ENCODE measurements at places on chromosomes 1 and 21.

- DNase-seq: no peak
Measured at GRCh38 chr1:69911301-69911801, 294.0 kb downstream of the LRRC40 start.

DNA sequence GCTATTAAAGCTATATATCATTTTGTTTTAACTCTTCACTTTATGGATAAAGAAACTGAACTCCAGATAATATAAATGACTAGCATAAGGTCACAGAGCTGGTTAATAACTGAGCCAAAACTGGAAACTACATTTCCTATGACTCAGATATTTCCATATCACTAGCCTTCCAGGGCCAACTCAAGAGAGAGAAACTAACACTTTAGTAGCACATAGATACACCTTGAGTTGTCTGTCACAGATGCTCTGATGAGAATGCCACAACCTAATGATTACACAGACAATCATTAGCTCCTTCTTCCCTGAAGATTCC is 40.7 kb downstream of the NME7 start:
- DNase-seq: no peak

DNA sequence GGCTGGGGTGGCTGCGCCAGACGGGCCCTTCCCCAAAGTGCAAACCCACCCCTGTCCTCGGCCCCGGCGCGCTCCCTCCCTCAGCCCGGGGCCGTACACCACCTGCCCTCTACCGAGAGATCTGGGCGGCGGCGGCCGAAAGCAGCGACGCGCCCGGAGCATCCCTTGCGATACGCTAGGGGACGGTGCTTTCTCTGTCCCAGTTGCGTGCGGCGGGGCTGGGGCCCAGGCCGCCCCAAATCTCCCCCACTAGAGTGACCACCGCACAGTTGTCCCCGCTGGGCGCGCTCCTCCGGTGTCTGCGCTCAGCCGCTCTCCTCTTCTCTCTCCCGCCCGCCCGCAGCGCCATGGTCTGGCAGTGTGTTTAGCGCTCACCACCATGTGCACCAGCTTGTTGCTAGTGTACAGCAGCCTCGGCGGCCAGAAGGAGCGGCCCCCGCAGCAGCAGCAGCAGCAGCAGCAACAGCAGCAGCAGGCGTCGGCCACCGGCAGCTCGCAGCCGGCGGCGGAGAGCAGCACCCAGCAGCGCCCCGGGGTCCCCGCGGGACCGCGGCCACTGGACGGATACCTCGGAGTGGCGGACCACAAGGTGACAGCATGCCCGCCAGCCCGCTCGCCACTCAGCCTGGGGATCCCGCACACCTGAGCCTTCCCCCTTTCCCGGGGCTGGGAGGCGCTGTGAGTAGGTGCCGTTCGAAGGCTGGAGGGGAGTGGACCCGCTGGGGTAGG is 1.0 kb downstream of the ST6GALNAC5 start:
- DNase-seq: no peak

GRCh38 chr1:112358798-112359408 is 37.1 kb upstream of the CTTNBP2NL start:
- DNase-seq: peak; percentile 31

GRCh38 chr1:85577419-85578320 is 2.9 kb upstream of the CCN1 start:
- no peak for DNase-seq

DNA sequence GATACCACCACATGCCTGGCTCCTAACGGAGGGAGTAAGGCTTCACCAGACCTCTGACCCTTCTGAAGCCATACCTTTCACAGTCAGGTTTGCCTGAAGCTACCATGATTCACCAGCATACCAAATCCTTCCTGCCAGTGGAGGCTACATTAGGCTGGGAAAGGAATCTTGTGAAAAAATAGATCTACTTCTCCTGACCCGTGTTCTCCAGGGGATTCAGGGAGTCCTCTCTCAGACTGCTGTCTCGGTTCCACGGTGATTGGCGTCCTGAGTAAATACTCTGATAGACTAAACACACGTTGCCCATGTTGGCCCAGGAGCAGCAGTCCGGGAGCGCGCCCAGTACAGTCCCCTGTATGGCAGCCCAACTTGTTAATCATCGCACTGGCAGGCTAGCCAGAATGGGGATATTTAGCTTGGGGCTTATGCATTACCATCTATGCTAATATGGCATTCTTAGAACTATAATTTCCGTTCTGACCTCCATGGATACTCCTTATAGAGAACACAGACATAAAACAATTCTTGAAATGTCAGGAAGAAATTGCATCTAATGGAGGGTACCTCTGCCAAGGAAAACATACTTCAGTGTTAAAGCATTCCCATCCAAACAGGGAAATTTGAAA is 173.2 kb downstream of the ROR1 start:
- no peak for DNase-seq

DNA sequence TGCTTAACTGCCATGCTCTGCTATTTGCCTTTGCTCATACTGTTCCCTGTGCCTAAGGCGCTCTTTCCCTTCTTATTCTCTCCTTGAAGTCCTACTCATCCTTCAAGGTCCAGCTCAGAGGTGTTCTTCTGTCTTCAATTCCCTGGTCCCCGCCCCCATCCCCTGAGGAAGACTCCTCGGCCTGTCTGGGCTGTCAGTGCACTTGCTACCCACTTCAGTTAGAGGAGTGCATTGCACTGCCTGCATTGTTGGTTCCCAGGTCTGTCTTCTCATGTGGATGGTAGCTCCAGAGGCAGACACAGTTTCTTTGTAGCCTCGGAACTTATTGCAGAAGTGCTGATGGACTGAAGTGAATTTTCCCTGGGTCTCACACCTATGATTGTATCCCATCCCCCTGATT is 194.0 kb downstream of the C1orf94 start:
- no peak for DNase-seq

DNA sequence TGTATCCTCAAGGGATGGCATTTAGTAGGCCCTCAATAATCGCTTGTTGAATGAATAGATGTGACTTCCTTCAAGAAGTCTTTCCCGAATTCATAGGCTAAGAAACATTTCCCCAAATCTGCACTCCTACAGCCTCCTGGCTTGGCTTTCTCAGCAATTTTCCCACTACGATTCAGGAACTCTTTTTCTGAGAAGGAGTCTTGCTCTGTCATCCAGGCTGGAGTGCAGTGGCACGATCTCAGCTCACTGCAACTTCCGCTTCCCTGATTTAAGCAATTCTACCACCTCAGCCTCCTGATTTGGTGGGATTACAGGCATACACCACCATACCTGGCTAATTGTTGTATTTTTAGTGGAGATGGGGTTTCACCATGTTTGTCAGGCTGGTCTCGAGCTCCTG is 37.9 kb upstream of the IFFO2 start:
- DNase-seq: no peak

DNA sequence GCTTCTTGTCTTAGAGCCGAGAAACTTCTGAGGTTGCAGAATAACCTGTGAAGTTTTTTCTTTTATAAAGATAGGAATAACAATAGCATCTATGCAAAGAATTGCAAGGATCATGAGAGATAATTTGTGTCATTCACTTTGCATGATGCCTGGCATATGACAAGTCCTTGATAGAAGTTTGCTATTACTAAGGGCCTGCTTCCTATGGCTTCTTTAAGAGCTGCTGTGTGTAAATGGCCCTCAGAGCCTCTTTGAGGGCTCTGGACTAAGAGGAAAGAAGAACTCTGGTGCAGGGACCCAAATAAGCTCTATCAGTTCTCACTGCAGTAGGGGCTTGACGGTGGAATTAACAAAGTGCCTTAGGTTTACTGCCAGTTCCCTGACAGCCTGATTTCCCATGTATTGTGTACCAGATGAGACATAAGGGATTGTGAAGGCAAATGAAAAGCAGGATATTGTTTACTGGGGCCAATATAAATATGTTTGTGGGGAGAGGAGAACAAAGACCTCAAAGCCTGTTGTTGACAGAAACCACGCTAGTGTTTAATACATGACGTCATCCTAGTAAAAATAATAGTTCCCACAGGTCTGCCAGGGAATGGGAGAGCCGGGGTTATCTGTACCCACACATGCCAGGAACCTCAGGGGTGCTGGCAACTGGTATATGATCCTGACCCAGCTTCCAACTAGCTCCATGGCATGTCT is 131.2 kb upstream of the UBE2U start:
- DNase-seq: no peak

DNA sequence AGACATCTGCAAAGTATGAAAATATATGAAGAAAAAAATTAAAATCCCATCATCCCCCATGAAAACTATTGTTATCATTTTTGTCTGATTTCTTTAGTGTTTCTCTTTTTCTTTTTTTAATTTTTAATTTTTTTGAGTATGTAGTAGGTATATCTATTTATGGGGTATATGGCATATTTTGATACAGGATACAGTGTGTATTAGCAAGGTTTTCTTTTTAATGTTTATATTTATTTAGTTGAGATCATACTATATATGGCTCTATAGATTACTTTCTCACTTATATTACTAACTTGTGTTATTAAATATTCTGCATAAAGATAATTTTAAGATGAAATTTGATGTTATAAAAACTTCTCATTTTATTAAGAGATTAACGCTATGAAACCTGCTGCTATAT is 11.4 kb downstream of the LGALS8 start:
- DNase-seq: no peak

GRCh38 chr1:155859234-155859829 is at the start of gene SYT11:
Gene SYT11 (plus strand): TSS chr1:155859567. CDS start chr1:155859762, 195 bp downstream.
- DNase-seq: peak; percentile 95

DNA sequence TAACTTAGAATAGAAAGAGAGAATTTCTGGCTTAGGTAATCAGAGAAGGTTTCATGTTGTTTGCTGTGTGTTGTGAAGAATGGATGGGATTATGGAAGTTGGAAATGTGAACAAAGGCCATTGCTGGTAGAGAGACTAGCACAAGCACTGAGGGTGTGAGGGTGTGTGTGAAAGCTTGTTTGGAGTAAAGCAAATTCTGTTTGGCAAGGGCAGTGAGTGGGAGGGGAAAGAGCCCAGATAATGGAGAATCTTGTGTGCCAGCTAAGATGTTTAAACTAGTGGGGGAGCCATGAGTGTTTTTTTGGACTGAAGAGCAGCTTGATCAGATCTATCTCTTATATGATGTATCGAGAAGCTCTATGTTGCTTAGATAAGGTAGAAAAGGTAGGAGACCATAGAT is 107.1 kb downstream of the DISP1 start:
- no peak for DNase-seq

GRCh38 chr1:172971241-172971640 is 79.5 kb downstream of the TNFSF18 start:
- no peak for DNase-seq

- DNase-seq: no peak
Measured at GRCh38 chr1:18941221-18942141, 15.0 kb downstream of the IFFO2 start.

- DNase-seq: no peak
Measured at GRCh38 chr21:44405091-44405947, 50.0 kb upstream of the LRRC3 start.

GRCh38 chr1:228344631-228345072 is 62.0 kb downstream of the TRIM11 start:
- DNase-seq: no peak

DNA sequence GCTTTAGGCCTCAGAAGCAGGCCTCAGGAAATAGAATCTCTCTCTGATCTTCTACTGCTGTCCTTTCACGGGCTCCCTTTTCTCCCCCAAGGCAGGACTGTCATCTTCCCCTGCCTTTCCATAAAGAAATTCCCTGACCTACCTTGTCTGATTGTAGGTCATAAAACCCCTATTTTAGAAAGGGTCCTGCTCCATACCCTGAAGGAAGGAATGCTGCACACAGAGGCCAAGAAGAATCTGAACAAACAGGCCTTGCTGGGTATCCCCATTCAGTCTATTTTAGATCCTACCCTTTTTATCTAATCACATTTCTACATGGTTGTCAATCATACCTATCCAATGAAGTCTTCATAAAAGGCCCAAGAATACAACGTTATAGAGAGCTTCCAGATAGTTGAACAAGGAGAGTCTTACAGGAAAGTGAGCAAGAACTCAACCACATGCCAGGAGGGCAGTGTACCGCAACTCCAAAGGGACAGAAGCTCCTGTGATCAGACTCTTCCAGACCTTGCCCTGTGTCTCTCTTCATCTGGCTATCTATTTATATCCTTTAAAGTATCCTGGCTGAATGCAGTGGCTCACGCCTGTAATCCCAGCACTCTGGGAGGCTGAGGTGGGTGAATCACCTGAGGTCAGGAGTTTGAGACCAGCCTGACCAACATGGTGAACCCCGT is 93.1 kb downstream of the SLC16A1 start:
- DNase-seq: no peak

GRCh38 chr1:228778026-228778425 is 42.7 kb downstream of the RHOU start:
- DNase-seq: no peak

DNA sequence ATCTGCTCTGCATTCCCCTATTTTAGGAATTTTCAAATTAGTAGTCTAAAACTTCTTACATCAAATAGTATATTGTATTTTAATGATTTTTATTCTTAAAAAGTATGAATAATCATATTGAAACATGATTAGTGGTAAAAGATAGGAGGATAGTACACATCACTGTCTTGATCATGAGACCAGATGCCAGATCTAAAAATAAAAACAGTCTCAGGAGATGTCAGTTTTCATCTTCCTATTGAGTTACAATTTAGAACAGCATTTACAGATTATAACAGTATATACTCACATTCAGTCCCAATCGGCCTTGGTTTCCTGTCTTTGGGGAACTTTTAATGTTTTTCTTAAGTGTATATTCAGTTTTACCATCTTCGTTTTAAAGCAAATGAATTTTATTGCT is 95.9 kb downstream of the USP25 start:
- no peak for DNase-seq

- no peak for DNase-seq
Measured at GRCh38 chr21:31234936-31235335, 109.1 kb downstream of the TIAM1 start.

- DNase-seq: no peak
Measured at GRCh38 chr1:64121766-64122385, 81.5 kb upstream of the UBE2U start.

- no peak for DNase-seq
Measured at GRCh38 chr21:33810766-33811165, 104.8 kb downstream of the ATP5PO start.

- no peak for DNase-seq
Measured at GRCh38 chr1:27491748-27492700, 2.1 kb upstream of the WASF2 start.

DNA sequence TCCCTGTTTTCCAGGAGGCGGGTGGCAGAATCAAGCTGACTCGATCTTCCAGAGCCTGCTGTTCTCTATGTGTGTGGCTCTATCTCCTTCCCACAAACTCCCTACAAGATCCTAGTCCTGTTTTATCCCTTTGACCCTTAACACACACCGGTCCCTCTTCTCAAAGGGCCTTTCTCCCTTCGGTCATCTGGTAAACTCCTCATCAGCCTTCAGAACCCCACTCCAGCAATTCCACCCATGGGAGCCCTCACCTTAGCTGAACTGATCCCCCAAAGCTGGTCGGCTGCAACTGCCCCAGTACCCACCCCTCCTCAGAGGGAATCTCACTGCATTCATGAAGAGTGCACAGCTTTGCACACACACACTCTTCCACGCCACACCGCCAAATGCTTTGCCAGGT is 184.9 kb downstream of the IGSF21 start:
- DNase-seq: no peak

DNA sequence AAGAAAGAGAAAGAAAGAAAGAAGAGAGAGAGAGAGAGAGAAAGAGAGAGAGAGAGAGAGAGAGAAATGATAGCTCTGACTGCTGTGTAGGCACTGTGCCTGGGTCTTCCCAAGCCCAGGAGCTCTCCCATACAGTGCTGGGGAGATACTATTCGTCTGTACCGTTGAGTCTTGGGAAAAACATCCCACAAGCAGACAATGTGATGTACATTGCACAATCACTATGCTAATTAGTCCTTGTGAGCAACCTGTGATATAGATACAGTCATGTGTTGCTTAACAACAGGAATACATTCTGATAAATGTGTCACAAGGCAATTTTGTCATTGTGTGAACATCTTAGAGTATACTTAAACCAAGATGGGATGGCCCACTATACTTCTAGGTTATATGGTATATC is 381.0 kb downstream of the HHAT start:
- no peak for DNase-seq

GRCh38 chr1:10943991-10944730 is 68.3 kb upstream of the TARDBP start:
- no peak for DNase-seq

Measured in CD4-positive, alpha-beta T cell treated with Interleukin-4 for 4 hours (primary cell).